ENCODE measurements at places on chromosomes 6 and 20.

- no peak for DNase-seq
Observed at GRCh38 chr20:60016406-60016805, 58.2 kb downstream of the CDH26 start.

GRCh38 chr6:168989421-168989820 lies 264.2 kb downstream of the THBS2 start:
- DNase-seq: no peak

GRCh38 chr20:63364801-63365585 lies 3.8 kb upstream of the CHRNA4 start:
- no peak for DNase-seq

GRCh38 chr20:23049201-23050075 lies at the start of gene THBD:
TSS of gene THBD (minus strand) at chr20:23049672. CDS start at chr20:23049504, 168 bp downstream.
- DNase-seq: no peak

- DNase-seq: no peak
Observed at GRCh38 chr6:149153693-149154092, 163.8 kb upstream of the TAB2 start.

DNA sequence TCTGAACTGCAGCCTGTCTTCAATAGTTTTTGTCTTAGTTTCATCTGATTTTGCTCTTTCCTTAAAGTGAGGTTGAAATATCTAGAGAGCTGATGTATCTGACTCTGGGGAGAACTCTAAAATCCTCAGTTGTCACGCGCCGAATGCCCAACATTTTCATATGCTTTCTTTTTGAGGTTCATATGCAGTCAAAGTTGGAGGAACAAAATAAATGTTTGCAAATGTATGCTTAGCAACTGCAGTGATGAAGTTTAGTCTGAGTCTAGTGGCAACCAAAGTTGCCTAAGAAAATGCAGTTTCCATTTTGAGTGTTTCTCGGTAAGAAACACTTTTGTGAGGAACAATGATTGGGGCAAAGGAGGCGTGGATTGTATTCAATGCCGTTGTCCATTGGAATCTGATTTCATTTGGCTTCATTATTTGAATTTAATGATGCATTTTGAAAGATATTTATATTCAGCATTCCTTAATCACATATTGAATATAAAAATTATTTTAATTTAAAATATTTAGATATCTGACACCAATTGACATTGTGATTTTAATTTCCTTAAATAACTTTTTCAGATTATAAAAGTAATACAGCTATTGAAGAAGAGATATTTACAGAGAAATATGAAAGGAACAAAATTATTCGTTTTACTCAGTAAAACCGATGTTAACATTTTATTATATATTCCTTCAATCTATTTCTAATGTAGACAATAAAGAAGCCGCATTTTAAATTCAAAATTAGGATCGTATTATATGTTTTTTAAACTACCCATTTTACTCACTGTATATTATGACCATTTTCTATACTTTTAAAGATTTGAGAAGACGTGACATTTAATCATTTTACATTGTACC lies 122.0 kb downstream of the PLEKHG1 start:
- no peak for DNase-seq

DNA sequence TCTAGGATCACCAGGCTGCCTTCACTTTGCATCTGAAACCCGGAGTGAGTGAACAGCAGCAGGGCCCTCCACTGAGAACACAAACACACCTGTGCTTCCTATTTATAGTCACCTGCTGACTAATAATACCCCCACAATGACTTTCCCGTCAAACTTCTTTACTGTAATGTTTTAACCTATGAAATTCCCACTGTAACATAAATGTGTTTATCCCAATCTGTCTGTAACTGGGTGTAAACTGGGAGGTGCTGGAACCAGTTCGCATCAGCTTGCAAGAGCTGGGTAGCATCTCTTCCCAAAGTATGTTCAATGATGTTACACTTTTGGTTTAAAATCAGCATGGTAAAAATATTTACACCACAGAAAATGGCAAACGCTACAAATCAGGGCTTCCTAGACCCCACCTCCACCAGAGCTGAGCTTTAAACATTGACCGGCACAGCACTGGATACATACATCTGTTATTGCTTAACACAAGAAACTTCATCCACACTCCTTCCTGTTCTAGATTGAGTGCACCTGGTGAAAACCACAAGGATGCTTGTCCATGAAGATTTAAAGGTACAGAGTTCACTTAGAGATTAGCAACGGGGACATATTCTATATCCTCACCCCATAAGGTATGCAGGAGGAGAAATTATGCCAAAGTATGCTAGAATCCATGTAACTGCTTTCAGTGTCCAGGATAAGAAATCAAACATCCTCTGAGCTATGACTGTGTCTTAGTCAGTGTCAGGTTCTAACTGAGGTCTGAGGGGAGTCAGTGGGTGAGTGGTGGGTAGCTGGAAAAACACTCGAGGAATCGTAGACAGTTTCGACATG lies 79.0 kb downstream of the ALDH8A1 start:
- no peak for DNase-seq
